Stomach (tissue), 19 donors: ENCODE measurements at places on chromosomes 12 and 14. TPM values are rescaled to one million over a fixed set of nuclear protein-coding genes. Genes with fewer than 3 reads are reported as not detected.

The RNASE3 gene
- not detected for total RNA-seq

The SIX4 gene
- 1.8 TPM for total RNA-seq

The OTX2 gene
- total RNA-seq: not detected

The SLC4A8 gene
- 9.7 TPM for total RNA-seq

The RHOJ gene
- 5.9 TPM for total RNA-seq

The NAA25 gene
- total RNA-seq: 63.8 TPM

DNA sequence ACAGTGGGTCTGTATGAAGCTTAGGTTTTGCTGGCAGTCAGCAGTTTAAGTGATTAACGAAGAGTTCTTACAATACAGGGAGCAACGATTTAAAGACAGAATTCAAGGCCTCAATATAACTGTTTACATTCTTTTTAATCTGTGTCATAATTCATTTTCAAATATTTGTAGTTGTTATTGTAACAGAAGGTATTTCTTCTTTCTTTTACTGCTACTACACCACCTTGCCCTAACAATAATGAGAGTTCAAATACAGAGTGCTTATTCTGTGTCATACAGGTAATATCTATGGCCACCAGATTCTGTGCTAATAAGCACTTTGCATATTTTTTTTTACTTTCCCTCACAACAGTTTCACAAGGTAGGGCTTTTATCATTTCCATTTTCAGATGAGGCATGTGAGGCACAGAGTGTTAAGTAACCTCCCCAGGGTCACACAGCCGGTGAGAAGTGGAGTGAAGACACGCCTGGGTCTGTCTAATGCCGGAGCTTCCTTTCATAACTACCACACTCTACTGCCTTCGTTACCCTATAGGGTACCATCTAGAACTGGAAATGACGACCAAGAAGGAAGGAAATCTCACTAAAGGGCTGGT is 81.9 kb downstream of the PELI2 start:
- no peak for DNase-seq

GRCh38 chr14:44379292-44379977 is 127.6 kb downstream of the FSCB start:
- DNase-seq: no peak

- DNase-seq: no peak
Observed at GRCh38 chr12:124319368-124320050, 24.6 kb downstream of the RFLNA start.

DNA sequence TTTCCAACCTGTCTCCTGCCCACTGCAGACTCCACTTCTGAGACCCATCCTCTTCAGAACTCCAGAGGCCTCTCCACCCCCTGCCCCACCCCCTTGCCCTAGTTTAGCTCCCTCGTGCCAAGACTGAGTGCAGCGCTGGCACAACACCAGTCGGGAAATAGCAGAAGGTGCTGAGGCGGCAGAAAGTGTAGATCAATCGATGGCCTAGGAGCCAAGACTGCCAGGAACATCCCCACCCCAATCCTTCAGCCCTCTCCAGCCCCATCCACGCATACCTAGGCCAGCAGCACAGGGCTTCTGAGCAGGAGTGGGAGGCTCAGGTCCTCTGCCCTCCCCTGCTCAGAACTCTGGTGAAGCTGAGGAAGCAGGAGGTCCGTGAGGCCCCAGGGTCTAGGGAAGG is 1.1 kb downstream of the CPNE6 start:
- peak; percentile 36 for DNase-seq

DNA sequence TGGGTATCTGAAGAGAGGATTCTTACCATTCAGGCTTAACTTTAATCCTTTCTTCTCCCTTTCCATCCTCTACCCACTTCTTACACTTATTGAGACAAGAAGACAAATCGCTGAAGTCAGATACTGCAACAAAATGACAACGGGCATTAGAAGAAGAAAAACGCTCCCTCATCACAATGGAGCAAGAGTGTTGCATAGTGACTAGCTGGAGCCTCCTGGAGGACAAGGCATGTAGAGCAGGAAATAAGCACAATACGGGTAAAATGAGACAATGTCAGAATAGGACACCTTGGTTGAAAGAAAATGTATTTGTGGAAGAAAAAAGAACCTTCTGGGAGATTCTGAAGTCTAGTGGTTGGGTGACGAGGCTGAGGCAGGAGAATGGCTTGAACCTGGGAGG is 501.0 kb downstream of the RERGL start:
- DNase-seq: peak; percentile 10

DNA sequence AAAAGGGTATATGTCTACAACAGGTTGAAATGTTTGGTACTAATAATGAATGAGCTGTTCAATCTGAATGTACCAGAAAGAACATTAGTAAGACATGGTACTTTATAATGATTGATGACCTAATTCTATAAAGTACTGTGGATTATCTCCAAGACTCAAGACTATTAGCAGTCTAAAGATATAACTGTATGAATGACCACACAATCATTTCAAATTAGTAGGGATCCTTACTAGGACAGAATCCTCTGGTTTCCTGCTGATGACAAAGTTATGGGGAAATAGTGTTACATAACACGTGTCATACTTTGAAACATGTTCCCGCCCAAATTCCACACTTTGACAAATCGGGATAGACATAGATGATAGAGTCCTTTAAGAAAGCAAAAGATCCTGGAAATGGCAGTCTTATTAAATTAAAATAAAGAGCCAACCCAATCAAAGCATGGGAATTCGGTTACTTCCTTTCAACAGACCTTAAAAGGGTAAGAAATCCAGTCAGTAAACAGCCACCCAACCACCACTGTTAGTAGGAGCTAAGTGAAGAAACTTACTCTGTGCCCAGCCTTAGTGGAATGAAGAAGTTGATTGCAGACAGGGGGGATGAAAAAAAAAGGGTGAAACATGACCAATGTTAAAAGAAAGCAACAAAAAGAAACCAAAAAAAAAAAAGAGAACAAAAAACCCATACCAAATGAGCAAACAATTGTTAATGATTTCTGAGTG is 2.8 kb downstream of the VPS29 start:
- no peak for DNase-seq

DNA sequence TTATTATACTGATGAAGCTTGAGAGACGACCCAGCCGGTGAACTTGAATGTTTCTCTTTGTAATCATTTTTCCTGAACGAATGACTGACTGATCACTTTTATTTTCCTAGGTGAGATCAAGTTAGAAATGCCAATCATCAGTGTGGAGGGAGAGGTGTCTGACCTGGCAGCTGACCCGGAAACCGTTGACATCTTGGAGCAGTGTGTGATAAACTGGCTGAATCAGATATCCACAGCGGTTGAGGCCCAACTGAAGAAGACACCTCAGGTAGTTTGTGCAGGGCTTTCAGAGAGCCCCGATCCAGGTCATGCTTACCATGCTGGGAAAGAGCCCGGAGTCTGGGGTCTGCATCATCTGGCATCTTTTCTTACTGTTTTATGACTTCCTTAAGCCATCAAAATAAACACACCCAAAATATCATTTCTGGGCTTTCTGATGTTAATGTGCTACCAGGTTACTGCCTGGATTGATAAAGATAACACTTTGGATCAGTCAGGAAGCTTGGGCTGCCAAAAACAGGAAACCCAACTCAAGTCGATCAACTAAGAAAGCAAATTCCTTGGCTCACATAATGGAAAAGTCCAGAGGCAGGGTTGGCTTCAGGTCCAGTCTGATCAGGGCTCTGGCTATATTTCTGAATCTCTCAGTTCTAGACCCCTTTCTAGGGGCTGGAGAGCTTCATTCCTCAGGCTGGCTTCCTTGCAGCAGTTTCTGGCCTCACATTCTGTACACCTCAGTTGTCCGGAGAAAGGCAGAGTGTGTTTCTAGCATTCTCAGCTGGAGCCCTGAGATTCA is 21.1 kb downstream of the DNAH10 start:
- no peak for DNase-seq

GRCh38 chr12:28645436-28645835 is 455.2 kb downstream of the CCDC91 start:
- DNase-seq: no peak

DNA sequence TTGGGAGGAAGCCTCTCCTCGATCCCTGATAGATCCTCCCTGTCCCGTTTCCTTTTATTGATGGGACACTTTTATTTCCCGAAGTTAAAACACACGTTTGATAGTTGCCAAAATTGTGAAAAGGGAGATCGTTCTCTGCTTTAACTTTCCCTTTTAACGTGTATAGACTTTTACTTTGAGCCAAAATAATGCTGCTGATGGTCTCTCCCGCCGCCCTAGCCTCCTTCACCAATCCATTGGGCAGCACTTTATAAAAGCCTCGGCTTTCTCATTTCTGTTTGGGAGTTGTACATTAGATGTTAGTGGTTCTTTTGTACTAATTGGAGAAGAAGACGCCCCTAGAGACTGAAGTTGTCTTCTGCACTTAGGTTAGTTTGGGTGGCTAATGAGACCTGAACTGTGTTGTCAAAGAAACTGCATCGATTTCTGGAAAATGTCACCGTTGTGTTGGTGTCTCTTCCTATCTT is 1.4 kb downstream of the TMTC2 start:
- peak; percentile 35 for DNase-seq

DNA sequence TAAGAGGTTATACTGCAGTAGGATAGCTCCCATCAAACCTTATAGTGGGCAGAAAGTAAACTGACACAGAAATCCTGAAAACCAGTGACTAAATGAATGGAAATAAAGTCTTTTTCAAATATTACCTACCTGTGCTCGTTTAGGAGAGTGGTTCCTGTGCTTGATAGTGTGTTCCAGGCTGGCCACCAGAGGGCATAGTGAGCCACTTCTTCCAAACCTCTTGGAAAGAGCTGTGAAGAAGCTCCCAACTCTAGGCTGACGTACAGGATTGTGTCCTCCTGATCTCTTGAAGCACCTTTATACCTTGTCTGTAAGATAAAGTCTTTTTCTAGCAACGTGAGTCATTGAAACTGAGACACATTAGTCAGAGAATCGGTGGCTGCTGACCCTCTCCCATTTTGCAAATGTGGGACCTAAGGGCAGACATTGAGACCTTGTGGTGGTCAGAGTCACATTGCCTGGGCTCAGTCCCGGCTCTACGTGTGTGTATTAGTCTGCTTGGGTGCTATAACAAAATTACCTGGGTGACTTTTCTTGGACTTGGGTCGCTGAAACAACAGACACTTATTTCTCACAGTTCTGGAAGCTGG is 17.6 kb downstream of the TDP1 start:
- peak; percentile 87 for DNase-seq

DNA sequence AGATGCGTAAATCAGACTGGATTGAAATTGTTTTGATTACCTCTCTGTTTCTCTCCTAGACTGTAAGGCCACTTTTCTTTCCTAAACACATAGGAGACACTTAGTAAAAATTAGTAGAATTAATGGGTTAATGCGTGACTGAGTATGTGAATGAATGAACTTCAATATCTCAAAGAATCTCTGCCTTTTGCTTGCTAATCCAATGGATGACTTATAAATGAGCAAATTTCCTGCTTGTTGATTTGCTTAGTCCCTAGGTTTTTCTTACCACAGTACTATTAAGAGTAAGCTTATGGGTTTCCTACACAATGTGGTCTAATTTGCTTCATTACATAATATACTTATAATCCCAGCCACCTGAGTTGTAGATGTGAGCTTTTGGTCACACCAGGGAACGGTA is 164.1 kb downstream of the SRGAP1 start:
- no peak for DNase-seq

DNA sequence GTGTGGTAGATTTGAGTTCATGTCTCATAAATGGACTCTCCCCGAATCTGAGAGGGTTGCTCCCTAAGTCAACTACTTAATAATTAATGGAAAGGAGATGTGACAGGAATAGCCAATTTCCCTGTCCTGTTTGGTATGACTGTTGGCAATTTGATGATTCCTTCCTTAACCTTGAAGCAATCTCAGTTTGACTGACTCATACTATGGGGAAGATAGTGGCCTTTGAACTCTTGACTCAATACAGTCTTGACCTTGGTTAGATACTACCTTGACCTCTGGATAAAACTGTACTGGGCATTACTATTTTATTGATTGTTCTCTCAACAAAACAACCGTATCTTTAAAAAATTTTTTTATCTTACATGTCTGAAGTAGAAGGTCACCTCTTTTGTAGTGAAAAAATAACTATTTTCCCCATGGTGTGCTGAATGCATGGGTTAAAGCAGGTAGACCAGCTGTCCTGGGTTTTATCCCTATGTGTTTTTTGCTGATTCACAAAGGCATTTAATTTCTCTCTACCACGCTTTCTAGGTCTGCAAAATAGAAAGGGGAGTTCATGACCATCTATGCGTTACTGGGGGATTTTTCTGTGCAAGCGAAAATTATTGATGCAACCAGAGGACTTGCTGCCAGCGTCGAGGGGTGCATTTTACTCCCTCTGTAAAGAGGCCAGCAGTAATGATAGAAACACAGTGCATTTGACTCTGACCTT is 80.1 kb downstream of the ETV6 start:
- no peak for DNase-seq

- no peak for DNase-seq
Observed at GRCh38 chr14:92729634-92730358, 18.6 kb downstream of the LGMN start.

DNA sequence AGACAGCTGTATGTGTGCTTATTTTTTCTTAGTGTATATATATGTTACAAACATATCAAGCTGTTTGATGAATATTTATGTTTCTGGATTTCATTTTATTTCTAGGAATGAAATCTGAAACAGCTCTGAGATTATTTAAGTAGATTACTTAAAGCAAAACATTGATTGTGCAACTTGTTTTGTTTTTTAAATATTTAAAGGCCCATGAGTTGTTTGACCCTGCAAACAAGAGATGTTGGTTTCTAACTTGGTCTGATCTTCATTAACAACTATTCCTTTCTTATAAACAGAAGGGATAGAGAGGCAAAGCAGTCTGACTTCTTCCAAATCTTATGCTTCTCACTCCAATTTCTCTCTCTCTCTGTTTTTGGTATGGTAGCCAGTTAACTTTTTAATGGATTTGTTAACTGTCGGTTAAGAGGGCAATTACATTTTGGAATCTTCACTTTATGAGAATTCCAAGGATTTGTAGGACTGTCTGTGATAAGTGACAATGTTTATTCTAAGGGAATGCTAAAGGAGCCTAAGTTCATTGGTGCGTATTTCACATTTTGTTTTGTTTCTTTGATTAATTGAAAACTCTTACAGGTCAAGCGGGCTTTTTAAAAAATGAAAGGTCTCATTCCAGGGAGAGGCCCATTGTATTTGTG is 102.6 kb upstream of the HMGA2 start:
- no peak for DNase-seq

- DNase-seq: no peak
Observed at GRCh38 chr14:78450669-78451318, 280.6 kb downstream of the NRXN3 start.

GRCh38 chr12:50947933-50948626 is 4.3 kb upstream of the HIGD1C start:
- DNase-seq: no peak

GRCh38 chr12:89354612-89355067 is 2.3 kb upstream of the DUSP6 start:
- no peak for DNase-seq
